Activated CD8-positive, alpha-beta memory T cell treated with anti-CD3 and anti-CD28 coated beads for 1 hour (primary cell): ENCODE measurements at places on chromosomes 13 and 19.

DNA sequence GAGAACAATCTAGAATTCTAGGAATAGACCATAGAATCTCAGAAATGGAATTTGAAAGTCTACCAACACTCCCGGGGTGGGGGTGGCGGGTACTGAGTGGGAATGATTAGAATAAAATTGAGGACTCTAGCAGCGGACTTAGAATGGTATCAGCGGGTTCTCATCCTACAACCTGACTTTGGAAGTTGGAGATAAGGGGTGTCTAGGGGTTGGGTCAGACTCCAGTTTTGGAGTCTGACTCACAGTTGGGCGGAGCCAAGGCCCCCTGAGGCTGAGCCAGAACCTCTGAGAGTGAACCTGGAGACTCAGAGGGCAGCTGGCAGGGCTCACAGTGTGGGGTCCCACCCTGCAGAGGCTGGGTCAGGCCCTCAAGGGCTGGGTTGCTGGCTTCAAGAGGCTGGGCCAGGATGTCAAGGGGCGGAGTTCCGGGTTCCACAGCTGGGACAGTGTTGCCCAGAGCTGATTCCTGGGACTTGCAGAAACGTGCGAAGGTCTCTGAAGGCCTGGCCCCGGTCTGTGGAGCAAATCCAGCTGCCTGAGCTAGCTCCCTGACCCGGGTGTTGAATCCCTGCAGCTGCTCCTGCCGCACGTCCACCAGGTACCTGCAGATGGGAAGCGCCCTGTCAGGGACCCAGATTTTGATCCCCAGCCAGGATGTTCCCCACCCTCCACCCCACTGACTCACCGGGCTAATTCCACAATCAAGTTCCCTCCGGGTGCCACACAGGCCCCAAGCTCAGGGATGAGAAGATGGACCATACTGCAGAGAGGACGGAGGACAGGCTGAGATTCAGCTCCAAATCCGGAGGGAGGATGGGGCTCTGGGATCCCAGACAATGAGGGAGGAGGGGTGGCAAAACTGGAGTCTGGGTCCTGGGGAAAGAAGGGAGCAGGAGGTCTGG is 1.6 kb upstream of the TNNI3 start:
- no peak for DNase-seq

DNA sequence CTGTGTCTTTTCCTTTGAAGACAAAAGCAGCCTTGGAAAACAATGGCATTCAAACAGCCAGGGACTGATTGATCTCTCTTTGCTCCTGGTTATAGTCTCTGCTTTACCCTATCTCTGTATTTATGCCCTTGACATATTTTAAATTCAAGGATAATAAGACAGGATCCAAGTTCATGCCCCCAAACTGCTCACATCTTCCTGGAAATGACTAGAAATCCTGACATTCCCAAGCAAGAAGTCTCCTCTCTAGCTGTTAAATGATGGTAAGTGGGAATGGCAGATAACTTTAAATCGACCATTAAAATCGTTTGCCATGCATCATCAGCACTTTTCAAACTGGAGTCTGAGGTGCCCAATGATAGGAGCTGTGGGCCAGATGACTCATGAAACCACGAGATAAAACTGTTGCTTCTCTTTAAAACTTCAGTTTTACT is 435.6 kb downstream of the FOXO1 start:
- DNase-seq: no peak

DNA sequence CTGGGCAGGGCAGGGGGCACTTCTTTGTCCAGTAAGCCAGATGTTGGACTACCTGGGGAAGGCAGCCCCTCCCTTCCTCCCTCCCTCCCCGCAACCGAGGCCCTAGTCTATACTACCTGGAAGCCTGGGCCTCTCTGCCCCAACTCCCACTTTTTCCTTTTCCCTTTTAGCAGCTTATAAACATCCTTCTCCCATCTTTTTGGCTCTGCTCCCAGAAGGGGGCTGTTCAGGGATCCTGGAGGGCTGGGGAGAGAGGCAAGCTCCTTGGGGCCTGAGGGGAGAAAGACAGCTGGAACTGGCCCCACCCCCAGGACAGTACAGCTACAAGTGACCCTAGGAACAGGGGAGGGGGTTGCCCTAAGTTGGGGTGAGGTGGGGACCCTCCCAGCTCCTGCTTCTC is 44.9 kb downstream of the LYL1 start:
- no peak for DNase-seq

- no peak for DNase-seq
Measured at GRCh38 chr13:106423530-106423929, 111.9 kb downstream of the EFNB2 start.

- DNase-seq: no peak
Measured at GRCh38 chr13:57799624-57800023, 168.1 kb downstream of the PCDH17 start.

GRCh38 chr13:48775285-48775684 is 121.6 kb downstream of the CYSLTR2 start:
- DNase-seq: no peak

- no peak for DNase-seq
Measured at GRCh38 chr13:53631511-53631910, 602.9 kb downstream of the OLFM4 start.

DNA sequence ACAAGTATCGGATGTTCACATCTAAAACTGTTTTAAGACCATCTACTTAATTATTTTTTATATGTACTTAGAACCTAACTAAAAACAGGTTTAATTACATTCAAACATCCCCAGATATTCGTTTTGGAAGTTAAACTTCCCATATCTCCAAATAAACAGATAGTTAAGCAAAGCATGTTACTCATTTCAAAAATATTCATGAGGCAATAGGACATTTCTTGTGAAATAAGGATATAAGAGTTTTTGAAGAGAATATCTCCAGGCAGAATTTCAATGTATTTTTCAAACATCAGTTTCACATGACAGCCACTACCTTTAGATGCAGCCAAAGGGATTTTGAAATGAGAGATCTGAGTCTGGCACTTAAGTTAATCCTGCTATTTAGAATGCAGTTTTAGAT is 697.5 kb downstream of the SLITRK1 start:
- no peak for DNase-seq

GRCh38 chr13:33351319-33351718 is 65.8 kb upstream of the STARD13 start:
- DNase-seq: no peak

- DNase-seq: no peak
Measured at GRCh38 chr19:57192077-57192420, 749 bp downstream of the ZNF264 start.

DNA sequence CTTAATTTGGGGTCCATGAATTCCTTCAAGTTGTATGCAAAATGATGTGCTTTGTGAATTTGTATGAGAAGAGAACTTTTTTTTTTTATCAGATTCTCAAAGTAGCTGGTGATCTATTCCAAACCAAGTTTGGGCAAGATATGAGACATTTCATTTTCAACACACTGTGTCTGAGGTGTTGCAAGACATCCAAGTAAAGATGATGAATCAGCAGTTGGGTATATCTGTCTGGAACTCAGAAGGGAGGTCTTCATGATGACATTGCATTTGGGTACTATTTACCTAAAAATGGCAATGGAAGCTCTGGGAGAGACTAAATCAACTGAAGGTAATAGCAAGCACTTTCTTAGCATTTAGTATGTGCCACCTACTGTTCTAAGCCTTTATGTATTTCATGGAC is 2.8 kb downstream of the FAM124A start:
- no peak for DNase-seq

DNA sequence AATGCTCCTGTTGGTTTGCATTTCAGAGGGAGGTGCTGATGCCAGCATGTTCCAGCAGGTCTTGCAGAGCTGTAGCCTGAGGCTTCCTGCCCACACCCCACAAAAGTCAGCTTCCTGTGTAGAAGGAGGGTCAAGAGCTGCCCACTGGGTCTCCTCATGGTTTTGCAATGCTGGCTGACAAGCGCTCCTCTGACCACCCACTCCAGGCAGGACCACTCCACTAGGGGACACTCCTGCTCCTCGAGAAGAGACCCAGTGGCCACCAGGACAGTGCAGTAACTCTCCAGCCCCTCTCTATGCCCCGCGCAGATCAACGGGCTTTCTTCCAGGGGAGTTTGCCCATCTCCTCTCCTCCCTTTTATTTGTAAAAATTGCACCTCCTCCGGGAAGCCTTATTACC is 72.9 kb upstream of the UQCRFS1 start:
- DNase-seq: no peak

DNA sequence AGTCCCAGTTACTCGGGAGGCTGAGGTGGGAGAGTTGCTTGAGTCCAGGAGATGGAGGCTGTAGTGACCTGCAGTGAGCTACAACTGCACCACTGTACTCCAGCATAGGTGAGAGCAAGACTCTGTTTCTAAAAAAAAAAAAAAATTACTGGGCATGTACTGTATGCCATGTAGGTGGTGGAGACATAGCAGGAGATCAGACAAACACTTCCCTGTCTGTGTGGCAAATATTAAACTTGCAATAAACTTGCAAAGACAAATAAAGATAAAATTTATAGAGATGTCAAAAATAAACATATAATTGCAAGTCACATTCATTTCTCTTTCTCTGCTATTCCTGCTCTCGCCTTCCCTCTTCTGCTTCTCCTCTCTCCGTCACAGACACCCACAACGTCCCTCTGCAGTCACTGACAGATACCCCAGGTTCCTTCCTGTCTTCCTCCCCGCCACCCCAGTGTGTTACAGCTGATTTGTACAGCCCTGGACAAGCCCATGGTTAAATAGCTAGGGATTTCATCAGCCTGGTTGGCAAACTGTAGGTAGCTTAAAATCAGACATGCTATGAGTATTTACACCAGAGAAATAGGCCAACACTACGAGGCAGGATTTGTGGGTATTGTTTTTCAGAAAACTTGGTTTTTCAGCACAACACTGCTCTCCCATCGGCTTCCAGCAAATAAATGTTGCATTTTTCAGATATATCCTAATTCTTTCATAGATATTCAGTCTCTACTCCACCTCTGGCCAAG is 1.3 kb upstream of the CD177 start:
- DNase-seq: no peak
